GDM1 (cell line): ENCODE measurements at places on chromosomes 11 and 22.

GRCh38 chr11:44516688-44517507, 48.6 kb upstream of the CD82 start:
- DNase-seq = no peak

- no peak for DNase-seq
These were observed 95.1 kb downstream of the CCDC81 start for GRCh38 chr11:86469491-86470388.

DNA sequence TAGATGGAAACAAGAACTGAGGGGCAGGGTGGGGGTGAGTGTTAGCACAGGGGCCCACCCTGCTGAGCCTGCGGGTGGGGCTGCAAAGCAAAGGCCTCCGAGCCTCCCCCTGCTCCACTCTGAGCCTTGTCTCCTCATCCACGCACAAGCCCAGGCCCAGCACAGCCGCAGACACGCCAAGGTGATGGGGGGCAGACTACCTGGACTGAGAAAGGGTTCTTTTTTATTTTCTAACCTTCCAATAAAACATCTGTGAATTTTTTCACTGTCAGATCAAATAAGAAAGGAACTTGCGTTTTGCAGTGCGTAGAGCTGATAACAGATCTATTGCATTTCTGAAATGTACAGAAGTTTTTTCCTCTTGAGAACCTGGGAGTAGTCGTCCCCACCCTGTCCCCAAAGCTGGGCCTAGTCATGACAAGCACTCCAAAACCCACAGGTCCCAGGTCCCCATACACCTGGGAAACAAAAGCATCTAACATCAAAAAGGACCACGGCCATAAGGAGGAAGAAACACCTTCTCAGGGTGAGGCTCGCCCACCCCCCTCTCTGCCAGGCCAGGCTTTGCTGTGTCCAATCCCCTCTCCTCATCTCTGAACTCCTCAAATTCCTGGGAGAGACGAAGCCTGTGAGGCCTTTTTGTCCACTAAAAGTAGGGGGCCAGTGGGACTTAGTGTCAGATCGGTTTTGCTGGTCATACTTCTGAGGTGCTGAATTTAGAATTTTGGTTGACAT, 22.7 kb upstream of the CD5 start:
- no peak for DNase-seq

DNA sequence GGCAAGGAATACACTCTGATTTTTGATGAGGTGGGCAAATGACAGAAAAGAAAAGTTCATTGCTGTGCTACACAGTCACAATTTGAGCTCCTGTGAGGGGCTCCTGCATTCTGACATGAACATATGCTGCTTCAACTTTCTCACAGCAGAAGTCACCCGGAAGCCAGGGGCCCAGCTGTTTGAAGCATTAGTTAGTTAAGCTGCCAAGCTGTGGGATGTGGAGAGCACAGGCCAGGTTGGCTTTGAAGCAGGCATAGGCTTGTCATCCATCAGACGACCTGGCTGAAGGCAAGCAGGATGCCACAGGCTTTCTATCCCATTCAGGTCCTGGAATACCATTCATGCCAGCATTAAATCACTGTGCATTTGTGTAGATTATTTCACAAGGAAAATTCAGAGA, 63.1 kb downstream of the MTNR1B start:
- no peak for DNase-seq

DNA sequence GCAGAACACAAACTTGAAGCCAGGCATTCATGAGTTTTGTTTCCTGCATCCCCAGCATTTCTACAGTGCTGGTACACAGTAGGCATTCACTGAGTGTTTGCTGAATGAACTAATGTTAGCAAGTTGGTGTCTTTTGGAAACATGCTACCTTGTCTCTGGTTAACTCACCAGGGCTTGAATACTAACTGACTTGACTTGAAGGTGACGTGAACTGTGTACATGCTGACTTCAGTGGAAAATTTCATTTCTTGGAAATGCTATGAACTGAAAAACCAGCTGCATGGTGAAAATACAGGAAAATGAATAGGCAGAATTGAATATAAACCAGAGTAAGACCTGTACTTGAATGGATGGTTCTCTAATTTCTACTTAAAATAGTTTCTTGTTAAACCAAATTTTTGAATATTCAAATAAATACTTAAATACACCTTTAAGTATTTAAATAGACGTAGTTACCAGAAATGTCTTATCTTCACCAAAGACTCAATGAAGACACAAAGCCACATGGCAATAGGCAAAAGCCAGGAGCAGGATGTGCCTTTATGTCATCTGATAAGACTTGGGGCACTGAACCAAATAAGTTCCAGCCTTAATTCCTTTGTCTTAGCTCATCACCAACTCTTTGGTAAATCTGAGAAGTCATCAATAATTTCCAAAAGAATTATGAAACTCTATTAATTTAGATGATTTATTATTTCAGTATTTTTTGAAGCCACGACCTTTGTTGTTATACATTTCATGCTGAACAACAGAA, 39.7 kb upstream of the POU2AF2 start:
- no peak for DNase-seq

DNA sequence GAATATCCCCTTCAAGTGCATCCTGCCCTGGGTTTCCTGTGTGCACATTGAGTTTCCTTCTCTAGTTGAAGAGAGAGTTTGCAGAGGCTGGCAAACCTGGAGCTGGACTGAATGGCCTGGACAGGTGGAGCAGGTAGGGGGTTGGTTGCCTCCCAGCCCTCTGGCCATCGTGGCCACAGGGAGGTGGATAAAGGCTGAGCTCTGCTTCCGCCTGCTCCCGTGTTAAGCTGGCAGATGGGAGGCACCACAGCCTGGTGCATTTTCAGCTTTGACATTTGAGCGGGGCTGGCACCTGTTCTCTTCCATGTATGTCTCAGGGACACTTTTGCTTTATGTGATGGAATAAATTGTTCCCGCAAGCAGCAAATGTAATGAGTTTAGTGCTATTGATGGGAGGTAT, 11.1 kb downstream of the MICAL2 start:
- DNase-seq = no peak

GRCh38 chr11:128365044-128365443, 222.3 kb downstream of the ETS1 start:
- peak; percentile 27 for DNase-seq

- DNase-seq = peak; percentile 49
These were observed 133.5 kb downstream of the CD44 start for GRCh38 chr11:35272391-35272902.

GRCh38 chr11:17740649-17741235, 6.2 kb downstream of the KCNC1 start:
- DNase-seq = no peak

DNA sequence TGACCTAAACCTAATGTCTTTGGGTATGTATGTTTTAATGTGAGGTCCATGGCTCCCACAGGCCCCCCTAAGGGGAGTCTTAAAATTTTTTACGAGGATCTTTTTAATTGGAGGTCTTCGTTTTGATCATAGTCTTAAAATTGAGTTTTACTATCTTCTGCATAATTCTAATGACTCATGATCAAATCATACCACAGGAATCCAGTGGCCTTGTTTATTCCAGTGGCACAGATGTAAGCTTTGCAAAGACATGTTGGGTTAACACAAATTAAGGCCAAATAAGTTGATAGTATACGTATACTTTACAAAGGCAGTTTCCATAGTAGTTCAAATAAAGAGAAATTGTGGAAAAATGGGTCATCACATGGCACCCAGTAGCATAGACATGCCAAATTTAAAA, 33.9 kb upstream of the FJX1 start:
- no peak for DNase-seq

DNA sequence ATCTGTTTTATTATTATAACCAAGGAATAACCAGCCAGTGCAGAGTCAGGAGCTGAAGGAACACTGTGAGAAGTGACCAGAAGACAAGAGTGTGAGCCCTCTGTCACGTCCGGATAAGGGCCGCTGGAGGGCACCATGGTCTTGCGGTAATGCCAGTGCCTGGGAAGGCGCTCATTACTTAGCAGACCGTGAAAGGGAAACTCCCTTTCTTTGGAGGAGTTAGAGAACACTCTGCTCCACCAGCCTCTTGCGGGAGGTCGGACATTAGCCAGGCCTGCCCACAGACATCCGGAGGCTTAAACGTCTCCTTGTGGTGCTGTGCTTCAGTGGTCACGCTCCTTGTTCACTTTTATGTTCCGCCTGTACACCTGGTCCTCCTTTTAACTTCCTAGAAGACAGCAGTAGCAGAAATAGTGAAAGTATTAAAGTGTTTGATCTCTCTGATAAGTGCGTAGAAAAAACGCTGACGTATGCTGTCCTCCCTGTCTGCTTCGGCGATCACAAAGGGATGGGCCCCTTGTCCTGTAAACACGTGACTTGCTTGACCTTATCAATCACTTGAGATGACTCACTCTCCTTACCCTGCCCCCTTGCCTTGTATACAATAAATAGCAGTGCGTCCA, 120.6 kb upstream of the LMO1 start:
- no peak for DNase-seq

- DNase-seq = no peak
These were observed at the start of gene SHANK2 for GRCh38 chr11:71252269-71252769. TSS of gene SHANK2 (minus strand) at chr11:71252577. CDS start at chr11:71147326, 105,251 bp downstream.

DNA sequence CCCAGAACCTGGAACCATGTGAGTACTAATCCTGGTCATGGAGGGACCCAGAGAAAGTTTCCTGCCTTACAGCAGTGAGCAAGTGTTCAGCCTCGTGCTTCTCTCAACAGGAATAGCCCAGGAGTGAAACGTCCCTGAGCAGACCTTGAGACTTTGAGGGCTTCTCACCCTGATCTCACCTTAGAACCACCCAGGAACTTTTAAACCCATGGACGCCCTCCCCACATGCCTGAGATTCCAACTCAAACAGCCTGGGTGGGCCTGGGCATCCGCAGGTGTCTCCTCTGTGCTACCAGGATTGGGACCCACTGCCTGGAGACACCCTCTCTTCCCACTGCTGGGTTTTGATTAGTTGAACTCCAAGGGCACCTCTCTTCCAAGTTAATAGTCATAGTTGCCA, 297.2 kb downstream of the NTM start:
- DNase-seq = no peak

DNA sequence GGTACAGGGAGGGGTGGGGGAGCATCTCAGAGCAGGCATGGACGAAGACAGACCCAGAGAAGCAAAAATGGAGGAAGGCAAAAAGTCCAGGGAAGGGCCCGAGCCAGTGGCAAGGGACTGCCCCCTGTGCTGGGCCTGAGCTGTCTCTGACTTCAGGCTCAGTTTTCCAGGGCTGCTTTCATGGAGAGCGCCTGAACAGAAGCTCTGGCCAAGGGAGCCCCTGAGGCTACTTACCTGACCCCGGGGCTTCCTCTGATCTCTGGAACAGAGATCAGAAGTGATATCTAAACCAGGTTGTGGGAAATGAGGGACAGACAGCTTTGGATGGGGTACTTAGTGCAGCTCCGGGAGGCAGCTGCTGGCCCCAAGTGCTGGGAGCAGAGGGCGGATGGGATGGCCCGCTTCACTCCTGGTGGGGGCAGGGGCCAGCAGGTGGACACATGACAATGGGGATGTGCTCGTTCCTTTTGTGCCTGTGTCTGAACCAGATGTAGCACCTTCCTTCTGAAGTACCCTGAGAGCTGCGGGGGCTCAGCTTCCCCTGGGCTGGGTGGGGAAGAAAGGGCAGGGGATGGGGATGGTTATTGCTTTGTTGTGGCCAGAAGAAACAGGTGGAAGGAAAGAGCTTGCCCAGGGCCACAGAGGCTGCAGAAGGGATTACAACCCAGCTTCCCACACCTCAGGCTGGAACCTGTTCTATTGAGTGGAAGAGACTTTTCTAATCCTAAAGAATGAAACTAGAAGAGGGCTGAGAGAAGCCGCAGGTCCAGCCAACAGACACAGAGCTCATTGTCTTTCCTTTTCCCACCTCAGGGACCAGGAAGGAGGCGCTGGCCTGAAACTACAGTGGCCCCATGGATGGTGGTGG, 5.7 kb downstream of the LRRC10B start:
- DNase-seq = no peak

- no peak for DNase-seq
These were observed 17.6 kb downstream of the DGAT2 start for GRCh38 chr11:75786101-75786736.

DNA sequence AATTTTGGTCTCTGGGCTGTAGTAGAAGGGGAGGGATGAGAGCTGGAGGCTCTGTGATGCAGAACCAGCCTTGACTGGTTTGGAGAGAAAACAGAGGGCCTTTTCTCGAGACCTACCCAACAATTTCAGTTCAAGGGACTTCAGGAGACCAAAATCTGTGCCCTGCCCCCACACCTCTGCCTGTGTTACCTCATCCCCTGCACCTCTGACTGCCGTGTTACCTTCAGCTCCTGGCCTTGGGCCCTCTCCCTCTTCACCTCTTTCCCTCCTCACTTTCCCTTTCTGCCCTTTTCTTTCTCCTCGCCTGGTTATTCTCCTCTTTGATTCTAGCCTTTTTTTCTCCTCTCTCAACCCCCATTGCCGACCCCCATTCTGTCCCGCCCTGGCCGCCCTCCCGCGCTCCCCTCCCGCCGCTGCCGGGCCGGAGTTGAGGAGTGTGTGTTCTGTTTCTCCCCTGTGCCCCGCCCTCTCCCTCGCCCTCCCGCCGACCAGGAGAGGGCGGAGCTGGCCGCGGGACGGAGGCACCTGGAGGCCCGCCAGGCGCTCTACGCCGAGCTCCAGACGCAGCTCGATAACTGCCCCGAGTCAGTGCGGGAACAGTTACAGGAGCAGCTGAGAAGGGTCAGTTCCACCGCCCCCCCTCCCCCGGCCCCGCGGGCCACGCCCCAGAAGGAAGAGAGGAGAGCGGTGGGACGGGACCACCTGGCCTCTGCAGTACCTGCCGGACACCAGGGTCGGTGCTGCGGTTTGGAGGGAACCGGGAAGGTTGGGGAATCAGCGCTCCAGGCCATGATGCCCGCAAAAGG, 27.2 kb downstream of the PHLDB1 start:
- DNase-seq = no peak

DNA sequence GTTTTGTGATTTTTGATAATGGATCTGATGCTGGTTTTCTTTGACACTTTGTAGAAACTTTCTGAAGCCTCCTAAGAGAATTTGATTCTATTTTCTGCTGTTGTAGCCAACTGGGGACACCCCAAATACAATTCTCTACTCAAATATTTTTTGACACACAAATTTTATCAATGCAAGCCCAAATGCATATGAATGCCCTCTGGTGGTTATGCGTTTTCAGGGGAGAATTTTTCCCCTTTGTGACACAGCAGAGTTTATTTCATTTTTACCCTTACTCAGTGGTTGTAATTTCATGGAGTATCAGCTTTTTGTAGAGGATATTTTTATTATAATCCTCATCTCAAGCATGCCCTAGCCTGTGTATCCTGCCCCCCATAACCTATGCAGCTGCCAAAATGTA, 44.7 kb upstream of the MTMR2 start:
- no peak for DNase-seq

DNA sequence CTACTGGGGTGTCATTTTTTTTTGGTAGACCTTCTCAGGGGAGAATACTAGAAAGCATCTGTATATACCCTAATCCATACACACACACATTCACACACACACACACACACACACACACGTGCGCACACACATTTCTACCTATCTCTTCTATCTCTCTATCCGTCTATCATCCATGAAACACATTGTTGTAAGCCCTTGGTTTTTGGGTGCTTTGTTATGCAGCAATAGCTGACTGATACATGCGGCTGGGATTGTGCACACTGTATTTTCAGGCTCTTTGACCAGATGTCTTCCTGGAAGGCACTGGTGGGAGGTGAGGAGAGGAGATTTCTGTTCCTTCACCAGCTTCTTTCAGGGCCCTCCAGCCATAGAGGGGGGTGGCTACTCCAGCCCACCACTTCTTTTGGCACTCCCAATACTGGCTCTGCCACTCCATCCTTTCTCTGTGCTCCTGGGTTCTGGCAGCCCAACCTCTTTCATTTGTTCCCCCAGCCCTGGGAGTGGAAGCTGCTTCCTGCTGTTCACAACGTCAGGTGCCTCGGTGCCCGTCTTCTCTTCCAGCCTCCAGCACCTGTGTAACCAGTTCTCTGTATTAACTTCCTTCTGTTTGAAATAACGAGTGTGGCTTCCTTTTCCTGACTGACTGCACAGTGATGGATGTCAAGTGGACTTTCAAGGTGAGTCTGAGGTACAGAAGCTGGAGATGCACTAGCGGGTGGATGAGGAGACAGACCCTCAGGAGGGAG, 12.4 kb upstream of the MUC2 start:
- no peak for DNase-seq
